ENCODE measurements at places on chromosomes 5 and 9.
A peak's percentile ranks its signal among the peaks of the same experiment; 100 is the strongest.

DNA sequence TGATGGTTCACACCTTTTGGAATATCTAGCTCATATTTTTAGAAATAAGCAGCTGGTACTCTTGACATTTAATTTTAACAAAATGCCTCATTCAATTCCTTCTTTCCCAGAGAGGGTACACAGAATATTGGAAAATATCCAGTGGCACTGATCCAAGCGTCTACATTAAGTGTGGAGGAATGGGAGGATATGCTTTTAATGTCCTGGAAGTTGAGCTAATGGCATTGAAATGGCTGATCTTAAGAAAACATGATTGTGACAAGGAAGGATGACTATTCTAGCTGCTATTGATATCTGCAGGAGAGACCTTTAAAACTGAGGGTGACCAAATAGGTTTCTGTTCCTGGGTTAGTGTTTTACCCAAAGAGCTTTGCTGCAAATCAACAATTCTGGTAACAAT is 30.0 kb downstream of the ZNF366 start:
- DNase-seq: no peak

DNA sequence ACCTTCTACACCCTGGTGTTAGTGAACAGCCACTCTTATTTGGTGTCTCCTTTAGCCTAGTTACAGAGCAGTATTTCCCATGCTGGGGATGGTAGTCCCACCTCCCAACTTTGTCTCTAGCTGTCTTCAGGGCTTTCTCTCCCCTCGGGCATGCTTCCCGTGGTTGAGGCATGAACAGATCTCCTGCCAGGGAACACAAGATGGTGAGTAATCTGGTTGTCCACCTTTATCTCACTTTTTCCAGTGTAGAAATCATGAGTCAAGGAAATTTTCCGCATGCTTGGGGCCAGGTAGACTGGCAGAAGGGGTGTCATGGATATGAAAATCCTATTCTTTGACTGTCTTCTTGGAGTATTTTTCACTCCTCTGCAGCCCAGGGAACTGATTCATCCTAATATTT is 532.9 kb downstream of the ANXA1 start:
- no peak for DNase-seq

GRCh38 chr5:59813761-59814536 is 79.6 kb downstream of the PDE4D start:
- peak; percentile 80 for DNase-seq

- DNase-seq: no peak
These were observed 500.0 kb upstream of the KLF4 start for GRCh38 chr9:107989544-107989943.

- no peak for DNase-seq
These were observed 28.3 kb downstream of the JAK2 start for GRCh38 chr9:5013374-5013773.

- peak; percentile 68 for DNase-seq
These were observed 1.7 kb downstream of the PPARGC1B start for GRCh38 chr5:149731617-149732323.

DNA sequence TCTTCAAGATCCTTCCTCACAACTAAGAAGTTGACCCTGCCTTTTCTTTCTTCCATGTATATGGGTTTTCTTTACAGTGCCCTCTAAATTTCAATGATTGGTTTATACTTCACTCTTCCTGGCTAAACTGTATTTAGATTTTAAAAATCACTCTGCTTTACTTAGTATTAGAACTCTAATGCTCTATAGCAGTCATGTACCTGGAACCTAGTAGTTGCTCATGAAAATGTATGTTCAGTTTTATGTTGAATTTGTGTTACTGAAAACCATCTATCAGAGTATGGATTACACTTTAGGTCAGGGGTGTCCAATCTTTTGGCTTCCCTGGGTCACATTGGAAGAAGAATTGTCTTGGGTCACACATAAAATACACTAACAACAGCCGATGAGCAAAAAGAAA is 1024.3 kb downstream of the NR2F1-AS1 start:
- no peak for DNase-seq

DNA sequence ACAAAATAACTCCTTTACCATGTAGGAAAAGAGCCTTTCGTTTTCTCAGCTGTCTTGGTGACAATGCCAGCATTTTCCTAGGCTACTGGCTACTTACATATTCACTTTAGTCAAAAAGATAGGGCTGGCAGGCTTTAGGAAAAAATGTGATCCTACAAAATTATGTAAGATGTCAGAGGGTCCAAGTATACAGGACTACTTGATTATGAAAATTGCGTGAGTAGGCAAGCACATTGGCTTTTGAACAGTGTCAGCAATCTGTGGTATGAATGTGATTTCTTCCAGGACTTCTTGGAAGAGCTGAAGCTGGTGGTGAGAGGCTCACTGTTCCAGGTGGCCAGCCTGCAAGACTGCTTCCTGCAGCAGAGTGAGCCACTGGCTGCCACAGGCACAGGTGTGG is 22.8 kb downstream of the THBS4 start:
- DNase-seq: no peak

GRCh38 chr5:6676702-6677101 is 36.5 kb upstream of the TENT4A start:
- DNase-seq: no peak

DNA sequence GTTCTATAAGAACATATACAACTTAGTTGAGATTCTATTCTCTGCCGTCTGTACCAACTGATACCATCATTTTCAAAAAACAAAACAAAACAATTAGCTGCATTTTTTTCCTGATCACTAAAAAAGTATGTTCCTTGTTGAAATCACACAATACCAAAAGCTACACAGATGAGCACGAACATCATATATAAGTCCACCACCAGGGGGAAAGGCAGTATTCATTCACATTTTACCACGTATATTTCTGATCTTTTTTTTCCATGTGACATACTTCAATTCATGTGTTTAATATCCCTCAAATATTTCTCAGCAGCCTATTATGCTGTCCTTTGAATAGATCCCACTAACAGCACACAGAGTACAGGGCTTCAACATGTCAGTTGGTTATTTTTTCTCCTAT is 40.6 kb downstream of the IRX2 start:
- no peak for DNase-seq

- peak; percentile 49 for DNase-seq
These were observed 475 bp downstream of the DDX31 start for GRCh38 chr9:132669319-132669697.

- no peak for DNase-seq
These were observed 19.1 kb downstream of the TPPP start for GRCh38 chr5:673831-674629.

DNA sequence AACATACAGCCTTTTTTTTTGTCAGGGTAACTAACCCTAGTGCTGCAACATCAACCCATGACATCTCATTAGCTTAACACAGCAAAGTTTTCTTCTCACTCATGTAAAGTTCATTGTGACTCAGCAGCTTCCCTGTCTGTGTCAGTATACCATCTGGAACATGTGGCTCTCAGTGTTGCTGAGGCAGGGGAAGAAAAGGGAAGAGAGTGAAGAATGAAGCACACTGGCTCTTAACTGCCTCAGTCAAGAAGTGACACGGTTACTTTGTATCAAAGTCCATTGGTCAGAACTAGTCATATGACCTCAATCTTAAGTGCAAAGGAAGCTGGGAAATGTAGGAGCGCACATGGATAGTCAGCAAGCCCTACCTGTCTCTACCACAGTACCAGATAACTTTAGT is 185.0 kb upstream of the ELL2 start:
- peak; percentile 15 for DNase-seq

- DNase-seq: no peak
These were observed 69.9 kb upstream of the PLPP1 start for GRCh38 chr5:55604611-55605067.

GRCh38 chr5:57566914-57567313 is 84.3 kb upstream of the ACTBL2 start:
- no peak for DNase-seq

- DNase-seq: no peak
These were observed 21.0 kb upstream of the C9orf40 start for GRCh38 chr9:74973714-74974113.

GRCh38 chr9:135307300-135307699 is 172.3 kb upstream of the PPP1R26 start:
- DNase-seq: no peak

- no peak for DNase-seq
These were observed 16.1 kb downstream of the FBP1 start for GRCh38 chr9:94623253-94623652.

GRCh38 chr5:135482381-135482933 is 30.3 kb upstream of the TIFAB start:
- no peak for DNase-seq

- no peak for DNase-seq
These were observed 501 bp downstream of the ENHO start for GRCh38 chr9:34522091-34522887.

DNA sequence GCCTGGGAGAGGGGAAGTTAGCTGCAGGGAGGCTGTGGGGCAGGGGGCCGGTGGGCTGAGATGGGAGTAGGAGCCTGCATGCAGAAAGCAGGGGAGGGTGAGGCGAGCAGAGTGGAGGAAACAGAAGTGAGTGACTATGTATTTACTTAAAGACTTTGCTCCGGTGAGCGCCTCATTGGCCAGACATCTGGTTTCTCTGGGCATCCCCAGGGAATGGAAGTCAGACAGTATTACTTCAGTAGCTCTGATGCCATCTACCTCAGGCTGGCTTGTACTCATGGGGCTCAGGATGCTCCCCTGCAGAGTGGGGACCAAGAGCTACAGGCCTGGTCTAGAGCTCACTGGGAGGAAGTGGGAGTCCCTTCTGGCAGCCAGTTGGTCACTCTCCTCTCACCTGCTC is 78.2 kb upstream of the ARAP3 start:
- DNase-seq: no peak

DNA sequence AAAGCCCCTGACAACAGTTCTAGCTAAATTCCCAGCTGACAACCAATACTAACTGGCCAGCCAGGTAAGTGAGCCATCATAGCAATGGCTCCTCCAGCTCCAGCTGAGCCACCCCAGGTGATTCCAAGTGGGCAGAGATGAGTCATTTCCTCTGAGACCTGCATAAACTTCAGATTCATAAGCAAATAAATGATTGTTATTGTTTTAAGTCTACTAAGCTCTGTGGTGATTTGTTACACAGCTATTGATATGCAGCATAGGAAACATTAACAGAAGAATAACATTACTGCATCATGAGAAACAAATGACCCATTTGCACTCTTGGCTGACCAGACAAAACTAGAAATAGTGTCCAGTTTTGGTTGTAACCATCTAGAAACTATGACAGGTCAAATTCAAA is 60.3 kb downstream of the TTC39B start:
- no peak for DNase-seq

DNA sequence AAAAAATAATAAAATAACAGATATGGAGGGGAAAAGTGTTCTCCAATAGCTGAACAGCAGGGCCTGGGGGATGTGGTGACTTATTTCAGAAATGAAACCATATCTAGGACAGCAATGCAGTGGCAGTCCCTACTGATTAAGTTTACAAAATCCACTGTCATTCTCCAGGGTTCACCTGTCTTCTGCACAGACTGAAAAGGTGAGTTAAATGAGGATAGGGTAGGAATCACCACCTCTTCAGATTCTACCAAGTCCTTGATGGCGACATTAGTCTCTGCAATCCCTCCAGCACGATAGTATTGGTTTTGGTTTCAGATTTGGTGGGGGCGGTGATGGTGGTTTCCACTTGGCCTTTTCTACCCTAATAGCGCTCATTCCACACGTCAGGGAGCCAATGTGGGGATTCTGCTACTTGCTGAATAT is 32.3 kb upstream of the NPM1 start:
- no peak for DNase-seq

DNA sequence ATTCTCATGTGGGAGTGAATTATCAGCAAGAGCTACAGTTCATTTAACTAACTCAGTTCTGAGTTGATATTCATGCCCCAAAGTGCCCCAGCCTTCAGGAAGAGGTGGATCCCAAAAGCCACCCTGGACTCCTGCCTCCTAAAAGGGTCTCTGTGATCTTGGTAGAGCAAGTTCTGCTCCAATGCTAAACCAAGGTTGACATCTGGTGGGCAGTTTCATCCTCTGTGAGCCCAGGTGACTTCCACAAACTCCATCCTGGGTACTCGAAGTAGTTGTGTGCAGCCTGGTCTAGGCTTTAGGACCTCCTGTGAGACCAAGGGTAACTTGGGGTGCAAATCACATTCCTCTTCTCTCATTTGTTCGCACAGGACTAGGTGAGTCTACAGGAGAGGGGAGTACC is 816.8 kb downstream of the MTRR start:
- peak; percentile 60 for DNase-seq

DNA sequence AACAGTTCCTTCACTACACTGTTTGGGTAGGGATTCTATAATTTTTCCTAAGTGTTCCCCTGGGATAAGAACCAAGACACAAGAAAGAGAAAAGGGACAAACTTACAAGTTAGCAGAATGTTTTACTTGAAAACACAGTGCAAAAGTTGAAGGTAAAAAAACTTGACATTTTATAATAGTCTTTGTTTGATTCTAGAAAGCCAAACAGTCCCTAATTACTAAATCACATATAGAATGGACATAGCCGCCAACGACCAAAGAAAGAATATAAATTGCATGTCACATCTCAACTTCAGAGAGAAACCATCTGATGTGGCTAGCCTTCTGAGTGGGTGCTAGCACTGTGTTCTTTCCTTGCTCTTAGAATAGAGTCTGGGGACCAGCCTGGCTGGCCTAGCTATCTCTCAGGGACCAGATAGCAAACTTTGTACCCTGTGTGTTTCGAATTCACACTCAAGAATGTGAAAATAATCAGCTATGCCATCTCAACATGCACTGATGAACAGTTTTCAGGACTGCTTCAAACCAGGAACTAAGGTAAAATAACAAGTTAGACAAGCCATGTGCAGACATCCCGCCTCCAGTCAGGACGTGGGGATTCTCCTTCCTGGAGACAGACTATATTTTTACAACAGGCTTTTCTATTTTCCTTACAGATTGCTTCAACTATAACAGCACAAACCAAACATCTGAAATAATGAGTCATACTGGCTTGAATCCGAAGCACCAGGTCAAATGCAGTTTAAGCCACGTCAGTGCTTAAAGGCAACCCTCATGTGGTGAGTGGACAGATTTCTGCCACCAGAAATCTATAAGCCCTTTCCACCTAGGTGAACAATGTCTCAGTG is 53.7 kb downstream of the LHFPL2 start:
- no peak for DNase-seq

GRCh38 chr5:73967347-73967746 is 341.4 kb downstream of the ARHGEF28 start:
- no peak for DNase-seq

GRCh38 chr5:65355301-65355700 is 126.4 kb downstream of the ADAMTS6 start:
- no peak for DNase-seq

DNA sequence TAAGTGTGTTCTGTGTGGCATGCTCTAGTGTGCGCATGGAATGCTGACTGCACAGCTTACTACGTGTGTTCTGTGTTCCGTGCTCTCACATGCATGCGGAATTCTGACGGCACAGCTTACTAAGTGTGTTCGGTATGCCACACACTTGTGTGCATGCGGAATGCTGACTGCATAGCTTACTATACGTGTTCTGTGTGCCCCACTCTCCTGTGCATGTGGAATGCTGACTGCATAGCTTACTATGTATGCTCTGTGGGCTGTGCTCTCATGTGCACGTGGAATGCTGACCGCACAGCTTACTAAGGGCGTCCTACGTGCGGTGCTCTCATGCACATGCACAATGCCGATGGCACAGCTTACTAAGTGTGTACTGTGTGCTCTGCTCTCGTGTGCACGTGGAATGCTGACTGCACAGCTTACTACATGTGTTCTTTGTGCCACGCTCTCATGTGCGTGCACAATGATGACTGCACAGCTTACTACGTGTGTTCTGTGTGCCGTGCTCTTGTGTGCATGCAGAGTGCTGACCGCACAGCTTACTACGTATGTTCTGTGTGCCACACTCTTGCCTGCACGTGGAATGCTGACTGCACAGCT is 548.9 kb downstream of the IRX1 start:
- no peak for DNase-seq

- DNase-seq: no peak
These were observed 1.6 kb downstream of the ECM2 start for GRCh38 chr9:92534204-92534603.
